ENCODE measurements at places on chromosomes 12 and 14.

- DNase-seq: no peak
Observed at GRCh38 chr12:28507033-28507432, 316.8 kb downstream of the CCDC91 start.

- no peak for DNase-seq
Observed at GRCh38 chr12:123165537-123165936, 14.6 kb upstream of the PITPNM2 start.

GRCh38 chr14:51724650-51725049, 72.9 kb downstream of the FRMD6 start:
- DNase-seq: no peak

DNA sequence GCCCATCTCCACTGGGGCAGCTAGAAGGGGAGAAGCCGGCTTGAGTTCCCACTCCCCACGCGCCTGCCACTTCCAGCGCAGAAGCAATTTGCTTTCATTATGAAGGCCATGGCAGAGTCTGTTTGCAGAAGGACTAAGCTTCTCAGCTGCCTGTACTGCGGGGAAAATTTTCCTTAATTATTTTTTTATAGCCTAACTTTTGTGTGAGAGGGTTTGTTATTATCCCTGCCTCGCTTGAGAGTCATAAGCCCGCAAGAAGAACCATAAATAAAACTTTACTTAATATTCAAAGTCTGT, 56.0 kb upstream of the DLK1 start:
- DNase-seq: no peak

- no peak for DNase-seq
Observed at GRCh38 chr12:29030006-29030405, 119.1 kb upstream of the FAR2 start.

Measured in naive B cell (primary cell).